Left renal pelvis (tissue), 4 donors: ENCODE measurements at places on chromosomes 4 and X.

- DNase-seq: no peak
Measured at GRCh38 chrX:54246866-54247265, 63.8 kb upstream of the FAM120C start.

DNA sequence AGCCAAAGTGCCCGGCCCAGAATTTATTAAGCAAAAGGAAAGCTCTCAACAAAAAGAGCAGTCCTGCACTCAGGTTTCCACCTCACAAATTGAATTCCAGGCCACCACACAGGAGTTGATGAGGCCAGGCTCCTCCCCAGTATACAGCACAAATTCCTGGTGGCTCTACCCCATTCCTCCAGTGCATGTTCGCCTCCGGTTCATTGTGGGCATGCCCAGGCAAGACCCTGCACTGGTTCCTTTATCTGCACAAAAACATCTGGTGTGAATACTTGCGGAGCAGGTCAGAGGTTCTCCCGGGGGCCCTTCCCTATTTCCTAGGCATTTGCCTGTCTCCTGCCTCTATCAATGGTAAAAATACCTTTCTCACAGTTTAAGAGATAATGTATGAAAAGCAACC lies 195.2 kb upstream of the ANXA10 start:
- DNase-seq: no peak

- DNase-seq: no peak
Measured at GRCh38 chr4:86055898-86056297, 304.0 kb downstream of the MAPK10 start.

DNA sequence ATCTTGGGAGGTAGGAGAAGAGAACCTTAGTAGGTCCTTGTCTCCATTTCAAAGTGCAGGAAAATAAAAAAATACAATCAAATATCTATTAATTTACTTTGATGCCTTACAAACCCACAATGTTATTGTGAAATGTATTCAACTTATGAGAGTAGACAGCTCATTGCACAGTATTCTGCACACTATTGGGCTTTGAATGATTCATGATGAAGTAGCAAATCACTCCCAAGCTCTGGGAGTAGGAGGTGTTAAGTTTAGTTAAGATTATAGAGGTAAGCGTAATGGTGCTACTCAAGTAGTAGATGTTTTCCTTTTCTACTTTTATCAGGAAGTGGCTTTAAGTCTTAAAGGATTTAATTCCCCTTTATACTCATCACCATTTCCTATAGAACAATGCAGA lies 32.8 kb upstream of the TMPRSS11A start:
- DNase-seq: no peak

- no peak for DNase-seq
Measured at GRCh38 chrX:133921764-133922389, 63.5 kb downstream of the GPC3 start.

- no peak for DNase-seq
Measured at GRCh38 chr4:153113061-153113837, 91.0 kb upstream of the TRIM2 start.

DNA sequence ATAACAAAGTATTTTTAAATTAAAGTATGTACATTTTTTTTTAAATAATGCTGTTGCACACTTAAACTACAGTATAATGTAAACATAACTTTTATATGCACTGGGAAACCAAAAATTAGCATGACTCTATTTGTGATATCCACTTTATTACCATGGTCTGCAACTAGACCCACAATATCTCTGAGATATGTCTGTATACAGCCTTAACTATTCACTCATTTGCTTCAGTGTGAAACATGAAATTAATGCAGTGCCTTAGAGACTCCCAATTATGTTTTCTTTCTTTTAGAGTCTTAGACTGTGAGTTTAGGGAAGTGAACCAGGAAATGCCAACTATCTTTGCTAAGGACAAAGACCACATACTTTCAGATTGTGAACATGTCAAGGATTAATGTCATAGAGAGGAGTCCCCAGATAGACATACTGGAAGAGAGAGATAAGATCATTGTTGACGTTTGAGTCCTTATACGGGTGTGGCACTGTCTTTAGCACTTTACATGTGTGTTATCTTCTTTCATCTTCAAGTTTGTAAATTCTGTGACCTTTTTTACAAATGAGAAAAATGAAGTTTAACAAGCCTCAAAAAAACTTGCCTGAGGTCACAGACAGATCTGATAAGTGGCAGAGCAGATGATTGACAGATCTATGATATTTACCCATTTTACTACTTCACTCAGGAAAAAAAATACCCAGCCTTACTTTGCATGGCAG lies 23.2 kb downstream of the CXorf58 start:
- no peak for DNase-seq

DNA sequence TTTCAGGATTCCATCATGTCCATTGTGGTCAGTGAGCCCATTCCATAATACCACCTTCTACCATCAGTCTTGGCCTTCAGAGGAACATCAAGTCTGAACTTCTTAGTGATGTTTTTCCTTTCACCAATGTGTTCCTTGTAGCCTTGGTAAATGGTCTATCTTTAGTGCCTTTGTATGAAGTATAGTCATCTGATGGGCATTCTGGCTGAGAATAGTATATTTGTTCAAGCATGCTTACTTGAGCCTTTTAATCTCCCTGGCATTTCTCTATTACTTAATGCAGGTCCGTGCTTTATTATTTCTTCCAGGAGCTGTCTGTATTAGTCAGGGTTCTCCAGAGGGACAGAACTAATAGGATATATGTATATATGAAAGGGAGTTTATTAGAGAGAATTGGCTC lies 99.7 kb downstream of the TLL1 start:
- no peak for DNase-seq

GRCh38 chr4:32884198-32884597 lies 2164.0 kb downstream of the PCDH7 start:
- no peak for DNase-seq

DNA sequence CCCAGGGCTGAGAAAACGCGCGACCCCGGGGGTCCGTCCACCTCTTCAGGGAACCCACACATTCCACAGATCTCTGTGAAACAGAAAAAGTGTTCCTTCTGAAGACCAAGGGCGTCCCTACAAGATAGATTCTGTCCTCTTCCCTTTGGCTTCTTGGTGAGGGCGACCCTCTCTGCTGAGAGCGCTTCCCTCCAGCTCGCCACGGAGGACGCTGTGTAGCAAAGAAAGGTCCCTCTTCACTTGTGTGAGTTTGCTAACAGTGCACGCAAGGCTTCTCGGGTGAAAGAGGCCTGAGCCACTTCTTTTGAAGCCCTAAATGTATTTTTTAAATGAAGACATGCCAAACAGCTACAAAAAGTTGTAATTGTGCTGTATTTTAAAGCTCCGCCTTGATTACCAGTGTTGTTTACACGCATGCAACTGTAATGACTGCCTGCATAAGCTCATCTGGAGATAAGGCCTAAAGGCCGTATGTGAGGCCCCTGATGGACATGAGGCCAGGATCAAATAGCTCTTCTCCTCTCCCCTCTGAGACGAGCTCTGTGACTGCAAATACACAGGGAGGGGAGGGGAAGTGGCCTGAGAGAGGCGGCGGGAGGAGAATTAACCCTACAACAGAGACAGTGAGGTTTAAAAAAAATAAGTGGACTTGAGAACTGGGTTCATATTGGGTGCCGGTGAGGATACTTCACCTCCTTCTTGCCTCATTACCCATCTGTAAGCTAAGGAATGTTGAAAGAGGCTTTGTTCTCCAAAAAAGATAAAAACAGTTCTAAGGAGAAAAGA lies 95.5 kb downstream of the SOWAHB start:
- DNase-seq: no peak

GRCh38 chrX:71095981-71096759 lies 519 bp downstream of the FOXO4 start:
- DNase-seq: no peak

- no peak for DNase-seq
Measured at GRCh38 chrX:72576141-72576894, 3.7 kb upstream of the HDAC8 start.

DNA sequence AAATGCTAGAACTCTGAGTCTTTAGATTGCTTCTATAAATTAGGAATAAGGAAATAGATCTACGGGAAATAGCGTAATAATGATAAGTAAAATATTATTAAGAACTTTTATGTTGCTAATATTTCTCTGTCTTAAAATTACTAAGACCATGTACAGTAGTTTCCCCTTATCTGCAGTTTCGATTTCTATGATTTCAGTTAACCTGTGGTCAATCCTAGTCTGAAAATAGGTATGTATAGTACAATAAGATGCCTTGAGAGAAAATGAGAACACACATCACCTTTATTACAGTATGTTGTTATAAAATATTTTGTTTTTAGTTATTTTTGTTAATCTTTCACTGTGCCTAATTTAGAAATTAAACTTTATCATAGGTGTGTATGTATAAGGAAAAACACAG lies 92.6 kb downstream of the CCSER1 start:
- no peak for DNase-seq

GRCh38 chr4:161554372-161554990 lies 609.3 kb downstream of the FSTL5 start:
- DNase-seq: no peak

DNA sequence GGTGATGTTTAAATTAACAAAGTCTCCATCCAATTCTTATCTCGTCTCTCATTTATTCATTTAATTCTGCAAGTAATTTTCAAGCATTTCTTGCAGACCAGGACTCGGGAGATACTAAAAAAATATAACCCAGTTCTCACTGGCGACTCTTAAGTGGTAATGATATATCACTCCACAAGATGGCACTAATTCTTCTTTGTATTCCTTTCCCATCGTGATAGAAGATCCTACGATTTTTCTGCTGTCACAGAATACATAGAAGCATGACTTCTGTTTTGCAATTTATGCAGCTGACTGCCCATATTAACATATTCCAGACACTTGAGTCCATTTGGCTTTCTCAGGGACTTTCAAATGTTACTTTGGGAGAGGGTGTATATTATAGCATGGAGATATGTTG lies 64.0 kb upstream of the FGF13 start:
- no peak for DNase-seq

DNA sequence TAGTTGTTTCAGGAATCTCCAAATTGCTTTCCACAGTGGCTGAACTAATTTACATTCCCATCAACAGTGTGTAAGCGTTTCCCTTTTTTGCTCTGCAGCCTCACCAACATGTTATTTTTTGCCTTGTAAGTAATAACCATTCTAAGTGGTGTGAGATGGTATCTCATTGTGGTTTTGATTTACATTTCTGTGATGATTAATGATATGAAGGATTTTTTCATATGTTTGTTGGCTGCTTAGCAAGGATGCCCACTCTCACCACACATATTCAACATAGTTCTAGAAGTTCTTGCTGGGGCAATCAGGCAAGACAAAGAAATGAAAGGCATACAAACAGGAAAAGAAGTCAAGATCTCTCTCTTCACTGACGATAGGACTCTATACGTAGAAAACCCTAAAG lies 472.4 kb downstream of the ZNF674 start:
- DNase-seq: no peak

GRCh38 chrX:7435822-7436221 lies 287.9 kb upstream of the PUDP start:
- DNase-seq: no peak
